ENCODE measurements at places on chromosomes 2 and 18. TPM values are rescaled to one million over a fixed set of nuclear protein-coding genes. Genes with fewer than 3 reads are reported as not detected.

The EVA1A gene
- total RNA-seq, result 0.84 TPM

The MRPL19 gene
- total RNA-seq, result 53.9 TPM

The SFTPB gene
- 0.19 TPM for total RNA-seq

The TMEM131 gene
- total RNA-seq, result 26.0 TPM

The RGPD4 gene
- 0.05 TPM for total RNA-seq

The DPP10 gene
- total RNA-seq, result 0.05 TPM

GRCh38 chr18:56381196-56381595 lies 257.2 kb downstream of the TXNL1 start:
- no peak for DNase-seq

GRCh38 chr2:151033271-151034248 lies 228.1 kb downstream of the RBM43 start:
- no peak for DNase-seq

DNA sequence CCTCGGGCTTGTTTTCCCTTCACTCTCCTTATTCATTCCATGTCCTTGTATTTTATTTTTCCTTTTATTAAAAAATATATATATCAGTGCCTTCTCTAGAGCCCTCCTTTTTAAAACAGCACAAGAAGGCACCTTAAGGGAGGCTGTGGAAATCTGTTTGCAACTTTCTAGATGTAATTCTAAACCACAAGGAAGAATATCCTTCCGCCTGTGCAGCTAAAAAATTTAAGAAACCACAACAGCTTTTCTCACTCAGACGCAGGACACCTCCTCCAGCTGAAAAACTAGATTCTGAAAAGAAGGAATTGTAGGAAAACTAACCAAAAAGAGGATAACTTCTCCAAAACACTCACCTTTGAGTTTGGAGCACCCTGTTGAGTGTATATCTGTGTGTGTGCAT lies 142.2 kb downstream of the BCL11A start:
- no peak for DNase-seq

DNA sequence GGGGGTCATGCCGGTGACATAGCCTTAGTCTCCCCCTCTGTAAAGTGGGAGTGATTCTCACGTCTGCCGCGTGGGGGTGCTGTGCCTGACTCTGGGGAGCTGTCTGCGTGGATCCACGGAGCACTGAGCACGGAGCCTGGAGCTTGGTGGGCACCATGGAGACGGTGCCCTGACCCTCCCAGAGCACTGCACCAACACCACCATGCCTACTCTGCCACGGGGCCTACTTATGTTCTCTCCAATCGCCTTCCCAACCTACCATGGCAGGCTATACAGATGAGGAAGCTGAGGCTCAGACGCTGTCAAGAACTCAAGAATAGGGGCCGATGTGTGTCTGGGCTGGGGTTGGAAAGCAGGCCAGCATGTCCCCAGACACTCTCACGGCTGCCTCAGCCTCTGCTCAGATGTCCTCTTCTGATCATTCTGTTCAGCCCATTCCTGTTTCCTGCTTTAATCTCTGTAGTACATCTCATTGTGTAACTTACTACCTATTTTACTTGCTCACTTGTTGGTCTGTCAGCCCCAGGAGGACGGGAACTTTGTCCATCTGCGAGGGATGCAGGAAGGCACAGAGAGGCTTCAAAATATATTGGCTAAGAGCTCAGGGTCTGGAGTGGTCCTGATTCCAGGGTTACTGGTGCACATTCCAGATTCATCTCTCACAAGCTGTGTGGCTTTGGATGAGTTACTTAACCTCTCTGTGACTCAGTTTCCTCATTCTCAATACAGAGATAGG lies 168.1 kb upstream of the HS6ST1 start:
- no peak for DNase-seq

DNA sequence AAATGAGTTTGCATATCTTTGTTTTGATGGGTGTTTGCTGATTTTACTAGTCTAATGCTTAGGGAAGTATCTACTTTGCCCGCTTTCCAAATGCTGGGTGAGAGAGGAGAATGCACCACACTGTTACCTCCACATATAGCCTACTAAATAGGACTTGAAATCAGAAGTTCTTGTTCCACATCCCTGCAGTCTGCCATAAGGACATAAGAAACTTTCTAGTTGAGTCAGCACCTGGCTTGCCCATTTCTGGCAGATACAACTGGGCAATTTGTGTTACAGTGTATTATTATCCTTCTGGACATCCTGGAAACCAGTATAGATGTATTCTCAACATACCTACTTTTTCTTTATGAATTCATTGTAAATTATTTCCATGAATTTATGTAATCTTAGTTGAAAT lies 29.5 kb downstream of the ANXA4 start:
- no peak for DNase-seq

- no peak for DNase-seq
These were observed 85.7 kb downstream of the SLC4A3 start for GRCh38 chr2:219713110-219713509.

GRCh38 chr18:56987236-56987635 lies 159.7 kb upstream of the BOD1L2 start:
- no peak for DNase-seq

DNA sequence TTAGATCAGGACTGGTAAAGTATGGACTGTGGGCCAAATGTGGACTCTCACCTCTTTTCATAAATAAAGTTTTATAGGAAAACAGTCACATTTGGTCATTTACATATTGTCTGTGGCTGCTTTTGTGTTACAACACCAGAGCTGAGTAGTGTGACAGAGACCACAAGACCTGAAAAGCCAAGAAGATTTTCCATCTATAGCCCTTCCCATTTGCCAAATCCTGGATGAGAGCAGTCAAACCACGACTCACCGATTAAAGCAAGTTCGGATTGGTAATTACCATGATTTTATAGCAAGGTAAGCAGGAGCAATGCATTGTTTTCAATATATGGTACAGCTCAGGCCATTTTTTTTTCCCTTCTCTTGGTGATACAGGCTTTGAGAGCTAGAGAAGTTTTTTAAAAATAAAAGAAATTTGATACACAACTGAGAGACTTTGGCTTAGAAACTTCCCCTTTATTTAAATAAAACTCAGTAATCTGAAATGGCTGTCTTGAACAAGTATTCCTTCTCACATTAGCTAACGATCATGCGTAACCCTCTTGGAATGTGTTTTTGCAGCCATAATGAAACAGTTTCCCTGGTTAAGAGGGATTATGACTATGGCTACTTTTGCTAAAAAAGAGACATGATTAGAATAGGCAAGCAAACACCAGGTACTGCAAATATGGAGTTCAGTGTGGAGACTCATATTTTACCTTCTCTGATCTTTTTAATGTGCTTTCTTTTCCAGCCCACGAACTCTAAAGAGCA lies 9.5 kb upstream of the MALL start:
- DNase-seq, result no peak

- no peak for DNase-seq
These were observed 109.1 kb downstream of the SMAD2 start for GRCh38 chr18:47821314-47821713.

All from Right ventricle myocardium inferior (tissue), 1 donor.